Neural crest cell (in vitro differentiated cells): ENCODE measurements at places on chromosomes 6 and 20.

GRCh38 chr20:49775229-49775693, 37.4 kb upstream of the SLC9A8 start:
- DNase-seq = peak; percentile 30

- DNase-seq = no peak
Observed at GRCh38 chr6:3884007-3884745, 35.0 kb downstream of the FAM50B start.

DNA sequence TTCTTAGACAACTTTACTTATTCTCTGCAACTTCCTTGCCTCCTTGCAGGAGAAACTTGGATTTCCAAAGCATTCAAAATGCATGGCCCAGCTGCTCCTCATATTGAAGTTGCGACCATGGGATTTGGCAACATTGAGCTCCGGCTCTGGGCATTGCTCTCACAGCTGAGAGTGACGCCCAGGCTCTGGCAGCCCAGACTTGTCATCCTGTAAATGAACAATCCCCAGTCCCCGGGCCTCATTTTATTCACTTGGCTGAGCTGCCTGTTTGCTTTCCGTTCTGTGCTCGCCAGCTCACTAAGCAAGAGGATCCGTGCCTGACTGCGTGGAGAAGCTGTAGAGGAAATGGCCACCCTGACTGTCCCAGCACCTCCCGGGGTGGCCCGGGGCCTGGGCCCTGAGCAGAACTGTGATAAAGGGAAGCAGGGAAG, 119.5 kb upstream of the CD93 start:
- DNase-seq = no peak

DNA sequence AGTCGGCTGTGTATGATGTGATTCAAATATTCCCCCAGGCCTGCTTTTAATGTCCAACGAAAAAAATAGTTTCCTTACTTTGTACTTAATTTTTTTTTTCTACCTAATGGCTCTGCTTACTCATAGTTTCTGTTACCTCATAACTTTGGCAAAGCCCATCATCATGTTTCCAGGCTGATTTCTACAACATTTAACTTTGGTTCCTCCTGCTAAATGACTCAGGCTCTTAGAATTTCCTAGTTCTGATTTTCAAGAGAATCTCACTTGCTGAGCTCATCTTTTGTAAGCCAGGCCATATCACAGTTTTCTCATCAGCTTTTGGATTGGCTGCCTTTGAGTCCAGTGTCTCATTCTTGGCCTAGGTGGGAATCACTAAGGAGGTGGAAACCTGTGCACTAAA, 323.1 kb downstream of the HDGFL1 start:
- no peak for DNase-seq
